ENCODE measurements at places on chromosomes 5 and 9. TPM values are rescaled to one million over a fixed set of nuclear protein-coding genes. Genes with fewer than 3 reads are reported as not detected.

TSC1 gene
- total RNA-seq: 91.3 TPM

S1PR3 gene
- 39.2 TPM for total RNA-seq

LCN2 gene
- total RNA-seq: not detected

SPATA31C1 gene
- total RNA-seq: not detected

MCC gene
- total RNA-seq: 44.1 TPM

MCCC2 gene
- 21.8 TPM for total RNA-seq

LTC4S gene
- 0.88 TPM for total RNA-seq

PALM2AKAP2 gene
- total RNA-seq: 66.4 TPM

GRXCR2 gene
- not detected for total RNA-seq

SLC36A3 gene
- not detected for total RNA-seq
